Activated T-helper 9 cell treated with anti-CD3 and anti-CD28 coated beads, Interleukin-2, amount 50 U/mL, for 16 hours (primary cell): ENCODE measurements at places on chromosomes 11 and 22.

DNA sequence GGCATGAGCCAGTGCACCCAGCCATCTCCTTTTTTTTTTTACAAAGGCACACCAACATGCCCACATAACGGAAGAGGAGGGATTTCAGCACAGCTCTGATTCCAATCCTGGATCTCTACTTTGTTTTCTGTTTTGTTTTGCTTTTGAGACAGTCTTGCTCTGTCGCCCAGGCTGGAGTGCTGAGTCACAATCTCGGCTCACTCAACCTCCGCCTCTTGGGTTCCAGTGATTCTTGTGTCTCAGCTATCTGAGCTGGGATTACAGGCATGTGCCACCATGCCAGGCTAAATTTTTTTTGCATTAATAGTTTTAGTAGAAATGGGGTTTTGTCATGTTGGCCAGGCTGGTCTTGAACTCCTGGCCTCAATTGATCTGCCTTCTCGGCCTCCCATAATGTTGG is 28.1 kb downstream of the VSTM5 start:
- DNase-seq: no peak

GRCh38 chr22:45502215-45503049 is at the start of gene FBLN1:
FBLN1 (plus strand) TSS chr22:45502883; CDS start chr22:45502986, 103 bp downstream.
- no peak for DNase-seq

DNA sequence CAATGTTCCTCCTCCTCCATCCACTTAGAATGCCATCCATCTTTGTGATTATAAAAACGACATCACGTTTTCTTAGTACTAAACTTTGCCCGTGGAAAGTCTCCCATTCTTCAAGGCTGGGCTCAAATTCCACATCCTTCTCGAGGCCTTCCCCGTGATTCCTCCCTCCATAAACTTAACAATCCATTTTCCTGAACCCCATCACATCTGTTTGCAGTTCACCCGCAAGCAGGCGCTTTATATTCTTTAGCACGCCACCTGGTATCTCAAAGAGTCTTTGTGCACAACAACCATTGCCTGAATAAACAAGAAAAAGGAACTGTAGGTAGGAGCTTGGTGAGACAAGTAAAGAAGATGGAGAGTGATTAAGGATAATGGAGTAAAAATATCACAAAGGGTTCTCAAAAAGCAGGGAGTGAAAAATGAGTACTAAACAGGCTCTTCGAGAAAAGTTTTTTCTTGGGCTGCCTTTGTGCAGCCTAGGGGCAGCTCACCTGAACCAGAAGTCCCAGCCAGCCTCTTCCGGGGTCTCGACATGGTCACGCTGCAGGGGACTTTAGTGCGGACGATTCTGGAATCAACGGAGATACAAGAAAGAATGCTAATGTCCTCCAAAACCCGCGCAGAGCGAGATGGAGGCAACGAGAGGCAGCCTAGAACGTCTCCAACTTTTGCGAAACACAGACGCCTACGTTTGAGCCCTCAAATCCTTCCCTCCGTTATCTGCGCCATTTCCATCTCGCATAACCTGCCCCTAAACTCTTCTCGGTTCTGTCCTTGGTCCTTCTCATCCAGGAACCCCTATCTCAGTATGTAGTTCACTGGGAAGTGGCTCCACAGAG is 585 bp downstream of the THYN1 start:
- DNase-seq: no peak

DNA sequence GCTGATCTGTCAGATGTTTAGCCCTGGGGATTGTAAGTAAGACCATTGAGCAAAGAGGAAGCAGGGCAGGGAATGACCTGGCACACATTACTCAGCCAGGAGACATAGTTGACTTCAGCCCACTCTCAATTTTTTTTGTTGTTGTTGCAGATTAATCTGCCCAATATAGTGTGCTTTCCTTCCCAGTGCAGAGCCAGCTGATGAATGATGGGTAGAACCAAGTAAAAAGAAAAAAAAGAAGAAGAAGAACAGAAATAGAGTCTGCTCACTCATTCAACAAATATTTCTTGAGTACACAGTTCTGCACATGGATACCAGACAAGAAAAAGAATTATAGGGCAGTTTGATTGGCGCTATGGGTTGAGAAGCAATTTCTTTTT is 292.7 kb downstream of the ETS1 start:
- no peak for DNase-seq

DNA sequence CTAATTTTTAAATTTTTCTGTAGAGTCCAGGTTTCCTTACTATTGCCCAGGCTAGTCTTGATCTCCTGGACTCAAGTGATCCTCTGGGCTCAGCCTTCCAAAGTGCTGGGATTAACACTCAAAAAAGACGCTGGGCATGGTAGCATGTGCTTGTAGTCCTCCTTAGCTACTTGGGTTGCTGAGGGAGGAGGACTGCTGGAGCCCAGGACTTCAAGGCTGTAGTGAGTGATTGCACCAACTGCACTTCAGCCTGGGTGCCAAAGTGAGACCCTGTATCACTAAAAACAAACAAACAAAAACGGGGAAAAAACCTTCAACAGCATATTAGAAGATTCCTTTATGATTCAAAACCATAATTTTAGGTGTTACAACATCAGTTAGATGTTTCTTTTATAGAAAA is 44.6 kb downstream of the RSF1 start:
- DNase-seq: no peak

GRCh38 chr11:111734101-111734953 is 31.9 kb downstream of the PPP2R1B start:
- no peak for DNase-seq

- DNase-seq: no peak
Observed at GRCh38 chr11:112902361-112903011, 58.7 kb upstream of the NCAM1 start.
